ENCODE measurements at places on chromosomes 2 and 18.

GRCh38 chr2:111710613-111711012 is 173.4 kb downstream of the ANAPC1 start:
- DNase-seq: no peak

- no peak for DNase-seq
Measured at GRCh38 chr2:180130403-180130802, 123.3 kb upstream of the CWC22 start.

DNA sequence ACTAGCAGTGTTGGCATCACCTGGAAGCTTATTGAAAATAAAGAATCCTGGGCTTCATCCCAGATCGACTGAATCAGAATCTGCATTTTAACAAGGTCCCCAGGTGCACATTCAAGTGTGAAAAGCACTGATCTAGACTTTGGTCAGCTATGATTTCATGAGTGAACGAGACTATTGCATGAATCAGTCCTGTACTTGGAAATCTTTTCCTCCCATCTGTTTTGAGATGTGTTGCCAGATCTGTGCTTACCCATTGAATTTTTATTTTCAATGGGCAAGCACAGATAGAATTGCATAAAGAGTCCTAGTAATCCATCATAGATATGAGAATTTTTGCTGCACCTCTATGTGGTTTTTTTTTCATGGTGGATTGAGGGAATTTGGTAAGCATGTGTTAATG is 64.0 kb downstream of the PMS1 start:
- no peak for DNase-seq

DNA sequence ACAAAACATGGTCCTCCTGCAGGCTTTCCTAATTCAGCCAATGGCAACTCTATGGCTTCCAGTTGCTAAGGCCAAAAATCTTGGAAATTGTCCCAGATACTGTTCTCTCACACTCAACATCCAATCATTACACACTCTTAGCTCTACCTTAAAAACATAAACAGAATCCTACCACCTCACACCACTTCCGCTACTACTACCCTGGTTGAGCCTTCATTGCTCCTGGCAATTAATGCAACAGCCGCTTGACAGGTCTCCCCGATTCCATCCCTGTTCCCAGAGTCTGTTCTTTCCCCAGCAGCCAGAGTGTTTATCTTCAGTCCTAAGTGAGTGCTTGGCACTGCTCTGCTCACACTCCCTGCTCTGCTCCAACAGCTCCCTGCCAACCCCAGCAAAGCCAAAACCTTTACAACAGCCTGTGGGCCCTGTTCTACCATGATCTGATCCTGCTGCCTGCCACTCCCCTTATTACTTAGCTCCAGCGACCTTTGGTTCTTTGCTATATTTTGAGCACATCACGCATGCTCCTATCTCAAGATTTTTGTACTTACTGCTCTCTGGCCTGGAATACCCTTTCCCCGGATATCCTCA is 67.5 kb upstream of the AMMECR1L start:
- no peak for DNase-seq

- no peak for DNase-seq
Measured at GRCh38 chr2:218713922-218714321, 3.3 kb downstream of the TTLL4 start.

DNA sequence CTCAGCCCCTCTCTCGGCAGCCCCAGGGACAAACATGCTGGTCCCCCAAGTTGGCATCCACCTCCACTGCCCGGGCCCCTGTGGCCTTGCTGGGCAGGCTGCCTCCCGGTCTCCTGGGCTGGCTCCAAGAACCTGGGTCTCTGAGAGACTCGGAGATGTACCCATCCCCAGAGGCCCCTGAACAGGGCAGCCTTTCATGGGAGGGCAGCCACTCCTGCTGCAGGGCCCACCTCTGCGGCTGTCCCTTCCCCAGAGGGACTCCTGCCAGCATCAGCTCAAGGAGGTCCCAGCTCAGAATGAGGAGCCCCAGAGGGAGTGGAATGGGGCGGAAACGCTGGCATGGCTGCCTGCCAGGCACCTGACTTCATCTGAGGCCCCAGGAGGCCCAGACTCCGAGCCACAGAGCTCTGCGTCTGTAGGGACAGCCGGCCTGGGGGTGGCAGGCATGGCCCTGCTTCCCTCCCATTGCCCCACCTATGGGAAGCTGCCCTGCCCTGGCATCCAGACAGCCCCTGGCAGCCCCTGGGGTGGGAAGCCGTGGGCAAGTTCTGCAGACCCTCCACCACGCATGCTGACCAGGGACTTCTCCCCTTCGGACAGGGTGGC is 857 bp upstream of the CROCC2 start:
- DNase-seq: no peak

DNA sequence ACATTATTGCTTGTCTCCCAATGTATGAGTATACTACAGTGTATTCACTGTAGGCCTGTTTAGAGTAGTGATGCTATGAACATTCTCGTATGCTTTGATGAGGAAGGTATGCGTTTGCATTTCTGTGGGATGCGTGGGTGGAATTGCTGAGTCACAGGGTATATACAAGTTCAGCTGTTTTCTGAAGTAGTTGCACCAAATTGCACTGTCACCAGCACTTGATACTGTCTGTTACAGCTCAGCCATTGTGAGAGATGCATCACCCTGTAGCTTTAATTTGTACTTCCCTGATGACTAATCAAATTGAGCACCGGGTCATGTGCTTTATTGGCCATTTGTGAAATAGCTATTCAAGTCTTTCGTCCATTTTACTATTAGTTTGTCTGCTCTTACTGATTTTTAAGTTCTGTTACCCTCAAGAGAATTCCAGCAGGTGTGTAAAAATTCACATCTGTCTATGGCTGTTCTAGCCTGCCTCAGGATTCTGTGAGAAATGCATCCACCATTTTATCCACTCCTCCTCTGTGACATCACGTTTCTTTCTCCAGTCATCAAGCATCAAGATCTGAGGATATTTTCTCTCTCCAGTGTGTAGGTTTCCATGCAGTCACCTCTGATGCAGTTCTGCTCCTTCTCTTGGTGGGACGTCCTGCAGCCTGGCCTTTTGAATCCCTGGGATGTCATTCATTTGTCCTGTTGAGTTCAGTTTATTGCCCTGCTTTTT is 72.5 kb downstream of the DGKD start:
- no peak for DNase-seq

- no peak for DNase-seq
Measured at GRCh38 chr2:26089337-26089736, 55.5 kb downstream of the RAB10 start.

DNA sequence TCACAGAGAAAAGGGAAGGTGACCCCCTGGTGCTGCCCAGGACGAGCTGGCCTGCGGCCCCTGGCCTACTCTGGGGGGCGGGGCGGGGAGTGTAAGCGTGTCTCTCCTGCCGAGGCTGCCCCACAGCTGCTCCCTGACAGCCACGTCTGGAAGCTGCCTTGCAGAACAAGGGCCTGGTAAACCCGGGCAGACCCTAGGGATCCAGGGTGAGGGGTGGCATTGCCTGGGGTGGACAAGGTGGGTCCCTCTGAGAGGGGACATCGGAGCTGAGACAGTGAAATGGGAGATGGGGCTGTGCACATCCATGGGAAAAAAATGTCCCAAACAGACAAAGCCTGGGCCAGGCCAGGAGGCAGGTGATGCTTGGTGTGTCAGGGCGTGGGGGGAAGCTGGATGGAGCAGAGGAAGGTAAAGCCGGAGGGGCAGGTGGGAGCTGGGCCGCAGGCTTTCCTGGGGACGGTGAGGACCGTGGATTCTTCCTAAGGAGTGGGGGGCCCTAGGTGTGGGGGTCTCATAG is 66.0 kb upstream of the HDAC4 start:
- no peak for DNase-seq

- no peak for DNase-seq
Measured at GRCh38 chr2:238777369-238778067, 70.4 kb upstream of the TWIST2 start.

All from bone marrow (tissue), 2 donors.